Stomach (tissue), 19 donors: ENCODE measurements at places on chromosomes 2 and 18. TPM values are rescaled to one million over a fixed set of nuclear protein-coding genes. Genes with fewer than 3 reads are reported as not detected.

DNA sequence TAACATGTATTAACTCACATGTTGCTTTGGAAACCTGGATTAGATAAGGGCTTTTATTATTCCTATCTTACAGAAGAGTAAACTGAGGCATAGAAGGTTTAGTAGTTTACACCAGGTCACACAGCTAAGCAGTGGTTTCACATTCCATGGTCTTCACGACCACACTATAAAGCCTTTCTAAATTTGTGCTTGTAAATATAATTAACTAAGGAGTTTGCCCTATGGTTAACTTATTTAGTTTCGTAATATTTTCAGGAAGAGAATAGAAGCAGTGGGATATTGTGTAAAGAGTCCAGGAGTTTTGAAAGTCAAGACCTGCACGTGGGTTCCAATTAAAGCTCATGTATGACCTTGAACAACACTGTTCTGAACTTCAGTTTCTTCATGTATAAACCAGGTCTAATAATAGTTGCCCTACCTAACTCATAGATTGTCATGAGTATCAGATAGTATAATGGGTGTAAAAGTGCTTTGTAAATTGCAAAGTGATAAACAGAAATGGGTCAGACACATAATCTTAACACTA lies 19.5 kb upstream of the SOS1 start:
- DNase-seq: no peak
- H3K4me1 ChIP-seq: no peaks in the 10 kb centered on the region
- no peaks in the 10 kb centered on the region for H3K36me3 ChIP-seq

DNA sequence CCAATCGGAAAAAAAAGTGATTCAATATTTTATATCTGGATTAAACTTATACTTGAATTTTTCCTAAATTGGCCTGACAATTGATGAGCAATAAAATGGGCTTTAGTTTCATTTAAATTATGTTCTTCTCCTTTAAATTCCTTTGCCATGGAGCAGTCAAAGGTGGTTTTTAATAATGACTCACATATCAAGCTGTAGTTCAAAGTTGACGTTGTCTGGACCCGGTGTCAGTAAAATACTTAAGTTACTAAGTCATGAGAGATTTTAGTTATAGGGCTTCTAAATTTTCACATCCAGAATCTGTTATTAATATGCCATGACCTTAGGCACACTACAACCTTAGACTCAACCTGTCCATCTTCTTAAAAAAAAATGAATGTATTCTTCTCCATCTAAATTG lies 62.5 kb downstream of the CDH2 start:
- DNase-seq: no peak
- H3K27me3 ChIP-seq: no peaks in the 10 kb centered on the region
- H3K36me3 ChIP-seq: no peaks in the 10 kb centered on the region
- no peak overlapping the region for H3K27ac ChIP-seq
- H3K4me3 ChIP-seq: no peak overlapping the region
- H3K4me1 ChIP-seq: no peaks in the 10 kb centered on the region

MSH6 gene
- 14.6 TPM for total RNA-seq

DRC1 gene
- total RNA-seq: not detected

RASGRP3 gene
- 13.4 TPM for total RNA-seq

DNA sequence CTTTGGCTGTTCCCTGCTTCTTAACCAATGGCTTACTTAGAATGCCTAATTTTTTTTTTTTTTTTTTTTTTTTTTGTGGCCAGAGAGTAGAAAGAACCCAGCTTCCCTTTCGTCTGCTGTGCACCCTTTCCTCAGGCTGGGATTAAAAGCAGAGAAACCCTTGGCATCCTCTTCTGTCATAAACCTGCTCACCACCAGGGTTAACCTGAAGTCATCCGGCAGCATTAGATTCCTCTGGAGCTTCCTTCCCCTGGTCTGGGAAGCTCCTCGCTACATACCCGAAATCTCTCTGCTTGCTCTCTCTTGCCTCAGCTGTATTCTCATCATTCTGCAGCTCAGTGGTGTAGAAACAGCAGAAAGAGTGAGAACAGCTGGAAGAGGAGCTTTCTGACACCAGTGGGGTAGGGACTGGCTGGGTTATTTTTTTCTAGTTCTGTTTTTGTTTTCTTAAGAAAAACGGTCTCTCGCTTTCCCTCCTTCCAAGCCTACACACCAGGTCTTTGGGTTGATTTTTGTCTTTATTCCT lies 339.0 kb upstream of the MEIS1 start:
- H3K36me3 ChIP-seq: no peaks in the 10 kb centered on the region
- no peak for DNase-seq
- no peaks in the 10 kb centered on the region for H3K4me1 ChIP-seq
- no peaks in the 10 kb centered on the region for H3K27me3 ChIP-seq
- no peak overlapping the region for H3K27ac ChIP-seq
- H3K4me3 ChIP-seq: no peak overlapping the region

GPBAR1 gene
- total RNA-seq: 0.58 TPM

SERPINB13 gene
- not detected for total RNA-seq

GRCh38 chr2:441258-442022 lies 153.5 kb upstream of the ALKAL2 start:
- no peak overlapping the region for H3K27ac ChIP-seq
- H3K36me3 ChIP-seq: no peaks in the 10 kb centered on the region
- peaks cover 30% of the 10 kb centered on the region for H3K27me3 ChIP-seq
- no peak overlapping the region for H3K4me3 ChIP-seq
